ENCODE measurements at places on chromosomes 6 and 20.

- DNase-seq: peak; percentile 33
These were observed 586.8 kb downstream of the RFPL4B start for GRCh38 chr6:112933947-112934346.

- DNase-seq: no peak
These were observed at the start of gene BHLHE23 for GRCh38 chr20:63006540-63007359. Gene BHLHE23 (minus strand): TSS chr20:63006964. CDS start chr20:63006774, 190 bp downstream.

- DNase-seq: peak; percentile 13
These were observed 232.6 kb upstream of the CDYL start for GRCh38 chr6:4543596-4543995.

- no peak for DNase-seq
These were observed 133.2 kb downstream of the MRPL14 start for GRCh38 chr6:43993881-43994523.

GRCh38 chr6:148249160-148249559 lies 93.5 kb upstream of the SASH1 start:
- no peak for DNase-seq

DNA sequence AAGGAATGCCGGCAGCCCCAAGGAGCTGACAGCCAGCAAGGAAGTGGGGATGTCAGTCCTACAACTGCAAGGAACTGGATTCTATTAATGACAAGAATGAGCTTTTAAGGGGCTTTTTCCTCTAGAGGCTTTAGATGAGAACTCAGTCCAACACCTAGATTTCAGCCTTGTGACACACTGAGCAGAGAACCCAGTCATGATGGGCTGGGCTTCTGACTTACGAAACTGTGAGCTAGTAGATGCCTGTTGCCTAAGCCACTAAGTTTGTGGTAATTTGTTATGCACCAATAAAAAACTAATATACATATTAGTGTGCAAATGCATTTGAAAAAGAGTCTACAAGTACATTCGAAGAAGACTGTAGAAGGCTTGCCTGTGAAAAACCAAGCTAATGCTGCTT lies 263.3 kb downstream of the SOX4 start:
- no peak for DNase-seq

GRCh38 chr20:61355585-61355984 lies 103.5 kb downstream of the CDH4 start:
- DNase-seq: no peak

GRCh38 chr6:5163247-5163646 lies 78.1 kb downstream of the PPP1R3G start:
- no peak for DNase-seq

GRCh38 chr6:16972535-16972934 lies 129.3 kb upstream of the STMND1 start:
- no peak for DNase-seq

- no peak for DNase-seq
These were observed 134.5 kb upstream of the ENPP5 start for GRCh38 chr6:46305236-46305635.

GRCh38 chr6:47936820-47937219 lies 155.0 kb downstream of the OPN5 start:
- DNase-seq: no peak

GRCh38 chr6:52617087-52617486 lies 40.2 kb upstream of the TRAM2 start:
- DNase-seq: no peak

- no peak for DNase-seq
These were observed 32.8 kb downstream of the ERMARD start for GRCh38 chr6:169783971-169784820.

- no peak for DNase-seq
These were observed 3.3 kb downstream of the PTPRK start for GRCh38 chr6:128517124-128517523.

DNA sequence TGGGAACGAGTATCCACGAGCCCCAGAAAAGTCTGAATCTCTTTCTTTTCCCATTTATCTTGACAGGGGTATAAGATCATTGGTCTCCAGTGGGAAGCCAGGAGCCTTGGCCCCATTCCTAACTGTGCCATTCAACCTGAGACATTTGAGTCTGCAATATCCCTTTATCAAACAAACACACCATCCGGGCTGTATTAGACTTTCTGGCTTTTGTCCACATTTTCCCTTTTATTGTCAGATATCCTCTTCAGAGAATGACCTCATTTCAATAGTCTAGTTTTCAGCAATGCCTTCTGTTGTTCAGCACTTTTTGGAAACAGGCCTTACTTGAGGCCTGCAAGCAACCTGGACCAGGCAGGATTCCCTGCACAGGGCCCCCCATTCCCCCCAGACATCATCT lies 15.7 kb downstream of the BPIFA1 start:
- DNase-seq: no peak

GRCh38 chr6:112348891-112349635 lies 1.9 kb downstream of the RFPL4B start:
- no peak for DNase-seq

DNA sequence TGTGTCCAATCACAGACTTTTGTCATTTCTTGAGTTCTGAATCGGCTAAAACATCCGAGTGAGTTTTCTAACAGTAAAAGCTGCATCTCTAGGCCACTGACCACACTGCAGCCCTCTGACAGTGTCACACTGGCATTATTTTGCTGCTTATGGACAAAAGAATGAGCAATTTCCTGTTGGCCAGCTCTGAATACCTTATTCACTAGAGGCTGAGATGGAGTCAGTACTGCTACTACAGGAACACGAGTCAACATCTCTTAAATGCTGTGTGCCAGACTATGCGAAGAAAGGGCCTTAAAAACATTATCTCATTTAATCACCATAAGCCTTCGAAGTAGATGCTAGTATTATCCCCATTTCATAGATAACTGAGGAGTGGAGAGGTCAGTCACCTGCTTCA lies 42.5 kb upstream of the IPCEF1 start:
- peak; percentile 76 for DNase-seq
